ENCODE measurements at places on chromosomes 2 and 18.

DNA sequence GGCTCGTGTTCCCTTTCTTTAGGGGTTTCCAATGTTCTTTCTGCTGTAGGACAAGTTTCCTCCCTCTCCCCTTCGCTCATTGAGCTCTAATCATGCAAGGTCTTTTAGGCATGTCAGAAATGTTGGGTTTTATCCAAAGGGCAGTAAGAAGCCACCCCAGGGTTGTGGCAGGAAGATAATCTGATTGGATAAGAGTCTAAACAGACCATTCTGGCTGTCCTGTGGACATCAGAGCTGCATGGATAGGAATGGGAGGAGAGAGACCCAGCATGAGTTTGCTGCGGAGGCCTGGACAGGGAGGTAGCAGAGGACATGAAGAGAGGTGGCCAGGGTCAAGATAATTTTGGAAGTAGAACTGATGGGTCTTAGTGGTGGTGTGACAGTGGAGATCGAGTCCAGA is 88.2 kb downstream of the ACKR3 start:
- no peak for DNase-seq

- DNase-seq = no peak
Observed at GRCh38 chr2:186575856-186576255, 14.0 kb upstream of the ITGAV start.

DNA sequence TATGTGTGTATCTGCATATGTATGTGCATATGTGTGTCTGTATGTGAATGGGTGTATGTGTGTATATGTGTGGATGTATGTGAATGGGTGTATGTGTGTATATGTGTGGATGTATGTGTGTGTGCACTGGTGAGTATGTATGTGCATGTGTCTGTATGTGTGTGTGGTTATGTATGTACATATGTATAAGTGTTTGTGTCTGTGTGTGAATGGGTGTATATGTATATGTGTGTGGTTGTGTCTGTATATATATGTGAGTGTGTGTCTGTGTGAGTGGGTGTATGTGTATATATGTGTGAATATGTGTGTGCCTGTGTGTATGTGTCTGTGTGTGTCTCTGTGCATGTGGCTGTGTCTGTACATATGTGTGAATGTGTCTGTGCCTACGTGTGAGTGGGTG is 748.4 kb upstream of the HS6ST1 start:
- no peak for DNase-seq

GRCh38 chr2:3291750-3292149 is 85.9 kb downstream of the EIPR1 start:
- no peak for DNase-seq

DNA sequence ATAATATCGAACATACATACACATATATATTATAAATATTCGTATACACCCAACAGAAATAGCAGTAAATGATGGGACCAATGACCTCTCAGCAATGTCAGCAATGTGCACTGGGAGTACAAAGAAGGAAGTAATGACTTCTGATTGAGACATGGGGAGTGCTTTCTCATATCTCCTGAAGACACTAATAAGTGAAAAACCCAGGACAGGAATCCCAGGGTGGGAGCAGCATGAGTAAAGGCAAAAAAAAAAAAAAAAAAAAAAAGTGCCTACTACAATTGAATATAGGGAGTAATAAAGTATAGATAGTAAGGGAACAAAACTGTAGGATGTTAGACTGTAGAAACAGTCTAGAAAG is 491.3 kb downstream of the IRS1 start:
- no peak for DNase-seq

GRCh38 chr18:9596226-9596625 is 18.1 kb downstream of the PPP4R1 start:
- DNase-seq = no peak

DNA sequence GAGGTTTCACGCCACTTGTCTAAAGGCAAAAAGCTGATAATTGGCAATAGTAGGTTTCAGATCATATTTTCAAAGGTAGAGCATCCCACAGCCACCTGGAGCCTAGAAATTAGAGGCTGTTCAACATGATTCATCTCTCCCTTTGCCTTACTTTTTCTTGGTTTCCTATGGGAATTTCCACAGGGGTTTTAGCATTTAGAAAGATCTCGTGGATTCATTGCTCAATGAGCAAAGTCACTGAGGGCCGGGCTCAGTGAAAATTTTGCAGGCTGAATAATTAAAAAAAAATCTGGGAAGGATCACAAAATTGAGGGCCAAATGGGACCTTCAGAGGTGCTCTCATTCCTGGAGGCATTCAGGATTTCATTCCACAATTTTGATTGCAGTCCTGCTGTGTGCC is 137.1 kb downstream of the VAPA start:
- no peak for DNase-seq

GRCh38 chr2:235808366-235808765 is 314.5 kb downstream of the AGAP1 start:
- DNase-seq = no peak

DNA sequence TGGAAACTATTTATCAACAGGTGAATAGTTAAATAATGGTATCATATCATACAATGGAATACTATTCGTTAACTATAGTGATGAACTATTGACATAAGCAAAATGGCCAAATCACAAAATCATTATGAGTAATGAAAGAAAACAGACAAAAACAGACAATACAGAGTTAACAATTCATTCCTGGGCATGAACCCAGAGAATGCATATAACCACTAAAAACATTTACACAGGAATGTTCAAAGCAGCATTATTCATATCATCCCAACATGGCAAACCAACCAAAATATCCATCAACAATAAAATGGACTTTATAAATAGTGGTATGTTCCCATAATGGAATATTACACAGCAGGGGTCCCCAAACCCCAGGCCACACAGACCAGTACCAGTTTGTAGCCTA is 131.2 kb upstream of the CYP1B1 start:
- DNase-seq = no peak

- DNase-seq = no peak
Observed at GRCh38 chr2:132374961-132375360, 41.6 kb upstream of the GPR39 start.

GRCh38 chr2:210474776-210475175 is 1.8 kb downstream of the LANCL1 start:
- no peak for DNase-seq

DNA sequence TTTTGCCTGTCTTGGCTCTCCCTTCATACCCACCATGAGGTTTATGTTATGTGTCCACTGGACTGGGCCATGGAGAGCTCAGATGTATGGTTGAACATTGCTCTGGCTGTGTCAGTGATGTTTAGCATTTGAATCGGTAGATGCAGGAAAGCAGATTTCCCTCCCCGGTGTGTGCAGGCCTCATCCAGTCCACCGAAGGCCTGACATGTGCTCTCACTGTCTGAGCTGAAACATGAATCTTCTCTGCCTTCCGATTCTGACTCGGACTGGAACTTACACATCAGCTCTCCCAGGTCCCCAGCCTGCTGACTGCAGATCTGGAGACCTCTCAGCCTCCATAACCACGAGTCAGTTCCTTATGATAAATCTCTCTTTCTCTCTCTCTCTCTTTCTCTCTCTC is 72.4 kb upstream of the SLC66A3 start:
- no peak for DNase-seq

DNA sequence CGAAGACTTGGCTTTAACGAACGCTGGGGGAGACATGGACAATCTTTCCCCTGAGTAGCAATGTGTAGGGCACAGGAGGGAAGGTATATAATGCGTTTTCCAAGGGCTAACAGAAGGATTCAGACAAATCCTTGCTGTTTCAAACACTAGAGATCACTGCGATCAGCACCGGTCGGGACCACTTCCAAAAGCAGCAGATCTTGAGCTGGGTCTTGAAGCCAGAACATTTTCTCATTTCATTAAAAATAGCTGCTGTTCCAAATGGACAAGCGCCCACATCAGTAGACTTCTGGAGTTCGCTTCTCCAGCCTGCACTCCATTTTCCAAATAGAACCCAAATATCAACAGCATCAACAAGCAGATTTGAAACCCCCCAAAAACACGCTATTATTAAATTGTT is 65.1 kb upstream of the MAPRE2 start:
- DNase-seq = peak; percentile 86

DNA sequence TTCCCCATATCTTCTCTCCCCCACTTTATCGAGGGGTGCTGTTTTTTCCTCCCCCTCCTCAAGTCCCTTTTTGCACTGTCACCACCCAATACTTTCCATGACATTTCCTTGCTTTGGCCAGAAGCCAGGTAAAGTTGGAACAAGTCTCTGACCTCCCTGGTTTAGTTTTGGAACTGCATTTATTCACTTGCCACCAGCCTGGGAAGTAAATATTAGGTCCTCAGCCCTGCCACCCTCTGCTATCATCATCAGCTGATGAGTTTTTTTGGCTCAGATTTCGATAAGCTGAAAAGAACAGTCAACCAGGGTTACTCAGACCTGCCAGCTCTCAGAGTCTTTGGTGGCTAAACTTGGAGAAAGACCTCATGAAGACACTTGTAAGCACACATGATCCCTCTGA is 47.0 kb downstream of the DHRS9 start:
- DNase-seq = no peak

- no peak for DNase-seq
Observed at GRCh38 chr2:85174943-85175342, 41.8 kb downstream of the TCF7L1 start.

- no peak for DNase-seq
Observed at GRCh38 chr2:55992455-55992854, 68.9 kb upstream of the EFEMP1 start.

DNA sequence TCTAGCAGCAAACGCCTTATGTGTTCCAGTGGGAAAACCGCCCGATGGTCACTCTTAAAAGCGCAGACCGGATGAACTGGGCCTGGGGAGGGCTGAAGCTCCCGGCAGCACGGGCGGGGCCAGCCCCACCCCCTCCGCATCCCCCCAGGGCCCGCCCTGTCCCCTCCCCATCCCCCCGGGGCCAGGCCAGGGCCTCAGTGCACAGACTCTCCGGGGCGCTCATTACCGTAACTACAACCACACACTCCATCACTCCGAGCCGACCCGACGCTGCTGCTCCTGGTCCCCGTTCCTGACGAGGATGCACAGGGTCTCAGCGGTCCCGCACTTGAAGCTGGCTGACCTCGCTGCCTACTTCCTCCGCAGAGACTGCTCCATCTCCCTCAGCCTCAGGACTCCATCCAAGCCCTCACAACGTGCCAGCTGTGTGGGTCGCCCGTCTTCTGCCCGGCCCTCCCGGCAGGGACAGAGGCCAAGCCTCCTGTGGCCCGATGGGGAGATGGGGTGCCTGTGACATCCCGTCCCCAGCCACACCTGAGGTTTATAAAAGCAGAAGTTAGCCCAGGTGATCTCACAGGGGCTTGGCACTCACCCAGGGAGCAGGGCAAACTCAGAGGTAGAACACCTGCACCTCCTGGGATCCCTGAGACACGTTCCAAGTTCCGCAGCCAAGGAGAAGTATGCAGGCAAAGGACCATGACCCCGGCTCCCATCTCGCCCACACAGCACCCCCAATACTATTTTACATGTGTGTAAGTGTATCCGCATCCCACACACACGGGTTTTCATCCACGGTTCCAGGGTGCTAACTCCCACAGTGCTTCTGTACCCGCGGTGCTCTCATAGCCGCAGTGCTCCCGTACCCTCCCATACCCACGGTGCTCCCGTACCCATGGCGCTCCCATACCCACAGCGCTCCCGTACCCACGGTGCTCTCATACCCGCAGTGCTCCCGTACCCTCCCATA is 36.0 kb downstream of the SLC66A2 start:
- DNase-seq = peak; percentile 83

- DNase-seq = no peak
Observed at GRCh38 chr18:706405-706804, 6.0 kb downstream of the ENOSF1 start.

DNA sequence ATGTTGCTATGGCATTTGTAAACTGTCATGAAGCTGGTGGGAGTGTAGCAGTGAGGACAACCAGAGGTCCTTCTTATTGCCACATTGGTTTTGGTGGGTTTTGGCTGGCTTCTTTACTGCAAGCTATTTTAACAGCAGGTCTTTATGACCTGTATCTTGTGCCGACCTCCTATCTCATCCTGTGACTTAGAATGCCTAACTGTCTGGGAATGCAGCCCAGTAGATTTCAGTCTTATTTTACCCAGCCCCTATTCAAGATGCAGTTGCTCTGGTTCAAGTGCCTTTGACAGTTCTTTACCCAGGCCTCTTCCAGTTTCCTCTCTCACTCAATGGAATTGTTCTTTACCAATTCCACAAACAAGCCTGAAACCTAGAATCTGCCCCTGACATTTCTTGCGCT is 145.1 kb downstream of the KCNE4 start:
- no peak for DNase-seq

- DNase-seq = no peak
Observed at GRCh38 chr2:203246646-203247045, 7.8 kb downstream of the CYP20A1 start.

- DNase-seq = no peak
Observed at GRCh38 chr18:8987241-8987640, 115.3 kb upstream of the NDUFV2 start.

DNA sequence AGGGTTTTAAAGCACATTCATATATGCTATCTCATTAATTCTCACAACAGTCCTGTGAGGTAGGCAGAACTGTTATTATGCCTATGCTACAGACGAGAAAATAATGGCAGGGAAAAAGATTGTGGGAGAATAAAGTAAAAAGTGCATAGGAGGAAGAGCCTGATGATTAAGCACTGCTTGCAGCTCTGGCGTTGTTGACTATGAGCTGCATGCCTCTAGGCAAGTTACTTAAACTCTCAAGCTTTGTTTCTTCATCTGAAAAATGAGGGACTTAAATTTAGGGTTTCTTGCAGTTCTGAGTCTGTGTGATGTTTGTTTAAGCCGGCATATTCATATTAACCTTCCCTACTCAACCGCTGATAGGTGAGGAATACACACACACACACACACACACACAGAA is 51.6 kb upstream of the RAPH1 start:
- no peak for DNase-seq

- no peak for DNase-seq
Observed at GRCh38 chr2:138942466-138942865, 162.3 kb upstream of the NXPH2 start.

DNA sequence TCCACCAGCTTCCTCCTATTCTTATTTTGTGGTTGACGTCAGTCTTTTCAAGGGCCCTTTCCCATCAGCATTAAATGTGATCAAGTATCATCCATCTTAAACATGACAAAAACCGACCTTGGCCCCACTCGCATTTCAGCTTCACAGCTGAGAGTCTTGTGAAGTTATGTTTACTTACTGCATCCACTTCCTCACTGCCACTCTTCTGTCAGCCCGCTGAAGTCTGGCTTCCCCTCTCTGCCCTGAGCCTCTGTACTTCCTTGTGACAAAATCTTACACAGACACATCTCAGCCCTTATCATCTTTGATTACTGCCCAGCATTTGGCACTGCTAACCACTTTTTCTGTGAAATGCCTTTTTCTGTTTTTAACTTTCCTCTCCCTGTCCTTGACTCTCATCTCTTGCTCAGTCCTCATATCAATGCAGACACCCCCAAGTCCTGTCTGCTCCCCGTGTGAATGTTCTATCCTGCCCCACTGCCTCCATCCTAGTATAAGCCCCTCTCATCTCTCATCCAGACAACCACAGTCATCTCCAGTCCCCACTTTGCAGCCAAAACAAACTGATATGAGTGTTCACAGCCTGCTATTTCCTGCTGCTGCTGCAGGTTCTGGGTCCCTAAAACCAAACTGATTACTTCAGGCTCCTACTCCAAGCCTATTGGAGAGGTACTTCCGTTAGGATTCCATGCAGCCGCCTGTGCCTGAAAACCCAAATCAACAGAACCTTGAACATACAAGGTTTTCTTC is 31.4 kb downstream of the FOSL2 start:
- no peak for DNase-seq
